ENCODE measurements at places on chromosomes 1 and 21.

DNA sequence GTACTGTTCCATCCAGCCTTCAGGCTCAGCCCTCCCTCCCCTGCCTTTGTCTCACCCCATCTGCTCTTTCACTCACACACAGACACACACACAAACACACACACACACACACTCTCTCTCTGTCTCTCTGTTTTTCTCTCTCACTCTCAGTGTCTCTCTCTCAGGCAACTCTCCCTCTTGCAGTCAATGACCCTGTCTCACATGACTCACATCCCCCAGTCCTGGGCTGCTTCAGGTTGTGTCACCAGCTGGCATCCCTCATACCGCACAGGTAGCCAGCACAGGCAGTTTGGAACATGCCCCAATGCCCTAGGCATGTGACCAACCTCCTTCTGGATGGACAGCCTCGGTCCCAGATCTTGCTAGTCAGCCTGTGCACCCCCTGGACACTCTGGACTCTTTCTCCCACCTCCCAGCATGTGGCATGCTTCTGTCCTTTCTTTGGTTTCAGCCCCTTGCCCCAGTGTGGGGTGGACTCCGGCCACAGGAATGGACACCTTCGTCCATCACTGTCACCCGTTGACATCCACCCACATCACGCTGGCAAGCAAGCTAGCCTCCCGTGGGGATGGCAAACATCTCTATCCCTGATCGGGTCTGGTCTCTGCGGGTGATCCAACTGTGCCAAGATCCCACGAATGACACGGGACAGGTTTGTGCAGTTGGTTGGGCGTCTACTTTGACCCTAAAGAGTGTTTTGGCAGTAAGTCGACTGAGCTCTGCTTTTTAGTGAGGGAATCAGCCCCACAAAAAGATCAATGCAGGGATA is 23.4 kb upstream of the FCGR2A start:
- no peak for DNase-seq

DNA sequence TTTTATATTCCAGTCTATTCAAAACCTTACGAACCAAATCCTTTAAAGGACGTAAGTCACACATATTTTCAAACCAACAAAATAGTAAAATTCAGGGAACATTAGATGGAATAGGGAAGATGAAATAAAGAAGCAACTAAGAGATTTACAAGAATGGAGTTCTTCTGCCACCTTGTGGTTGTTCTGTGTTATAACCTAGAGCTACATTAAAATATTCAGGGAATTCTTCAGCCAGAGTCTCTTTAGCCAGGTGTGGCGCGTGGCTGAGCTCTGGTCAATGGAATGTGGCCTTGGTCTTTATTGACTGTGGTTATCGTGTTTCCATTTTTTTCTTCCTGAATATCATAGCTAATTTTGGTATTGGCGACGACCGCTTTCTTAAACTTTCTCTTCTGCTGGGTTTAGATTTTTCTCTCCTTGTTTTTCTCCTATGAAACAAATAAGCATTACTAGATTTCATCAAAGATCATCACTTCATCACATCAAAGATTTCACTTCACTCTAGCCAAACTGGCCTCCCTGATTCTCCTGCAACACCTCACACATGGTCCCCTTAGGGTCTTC is 221.3 kb downstream of the MRPL39 start:
- peak; percentile 72 for DNase-seq

GRCh38 chr1:228527596-228527995 is 40.4 kb downstream of the RNF187 start:
- peak; percentile 58 for DNase-seq

GRCh38 chr1:247409869-247410544 is 6.0 kb upstream of the NLRP3 start:
- DNase-seq = no peak

DNA sequence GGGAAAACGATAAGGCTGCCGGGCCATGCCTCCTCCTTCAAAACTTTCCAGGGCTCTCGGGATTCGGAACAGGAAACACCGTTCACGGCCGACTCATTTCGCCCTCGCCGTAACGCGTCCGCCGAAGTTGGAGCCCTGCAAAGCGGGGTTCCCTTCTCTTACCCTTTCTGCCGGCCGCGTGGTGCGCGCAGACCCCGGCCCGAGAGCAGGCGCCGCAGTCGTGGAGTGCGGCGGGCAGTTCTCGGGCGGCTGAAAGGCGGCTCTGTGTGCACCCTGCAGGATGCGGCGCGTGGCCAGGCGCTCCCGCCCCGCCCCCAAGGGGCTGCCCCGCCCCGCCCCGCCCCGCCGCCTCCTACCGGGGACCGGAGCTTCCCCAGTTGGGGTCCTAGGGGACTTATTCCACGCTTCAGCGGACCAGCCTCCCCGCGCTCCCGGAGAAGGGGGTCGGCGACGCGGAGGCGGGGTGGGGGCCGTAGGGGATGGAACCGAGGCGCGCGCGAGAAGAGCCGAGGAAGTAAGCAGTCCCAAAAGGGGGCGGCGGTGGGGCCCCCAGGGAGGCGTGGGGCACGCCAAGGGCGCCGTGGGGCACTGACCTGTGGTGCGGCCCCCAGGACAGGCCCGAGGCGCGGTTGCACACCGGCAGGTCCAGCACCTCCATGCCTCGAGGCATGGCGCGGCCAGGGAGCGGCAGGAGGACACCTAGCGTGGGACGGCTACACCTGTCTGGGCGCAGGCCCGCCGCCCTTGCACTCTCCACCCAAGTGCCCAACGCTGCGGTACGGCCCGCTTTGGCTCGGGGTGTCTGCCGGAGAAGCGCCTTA is at the start of gene MCOLN2:
Gene MCOLN2 (minus strand): TSS at position 268 of the 821 bp plus-strand sequence. CDS start 241 bp downstream, at position 27.
- DNase-seq = no peak

GRCh38 chr1:56525489-56526041 is 53.8 kb downstream of the PLPP3 start:
- DNase-seq = peak; percentile 49

GRCh38 chr1:56644919-56645676 is at the start of gene PRKAA2:
PRKAA2 (plus strand) TSS chr1:56645314; CDS start chr1:56645388, 74 bp downstream.
- DNase-seq = no peak

GRCh38 chr21:39288987-39289386 is 24.4 kb downstream of the BRWD1 start:
- DNase-seq = no peak

- no peak for DNase-seq
Observed at GRCh38 chr1:28680151-28680550, 11.6 kb downstream of the GMEB1 start.

GRCh38 chr1:169148472-169149252 is 42.2 kb downstream of the ATP1B1 start:
- DNase-seq = no peak

GRCh38 chr1:38217316-38217715 is 170.7 kb upstream of the POU3F1 start:
- DNase-seq = no peak

DNA sequence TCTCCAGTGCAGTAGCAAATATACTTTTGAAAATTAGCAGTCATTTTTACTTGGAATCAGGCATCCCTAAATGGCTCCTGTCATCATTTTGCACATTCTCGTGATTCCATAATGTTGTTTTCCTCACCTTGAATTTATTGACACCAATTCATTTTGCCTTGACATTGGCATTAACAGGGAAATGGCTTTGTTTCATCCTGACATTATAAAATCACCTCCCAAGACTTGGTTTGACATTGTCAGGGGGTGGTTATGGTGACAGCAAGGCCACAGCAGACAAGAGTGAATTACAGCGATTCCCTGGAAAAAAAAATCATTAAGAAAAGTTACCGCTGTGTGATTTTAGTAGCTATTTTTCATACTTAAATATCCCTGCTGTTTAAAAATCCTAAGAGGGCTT is 327.0 kb downstream of the NTNG1 start:
- DNase-seq = no peak

GRCh38 chr1:167430849-167431242 is 87.5 kb downstream of the CD247 start:
- DNase-seq = no peak

DNA sequence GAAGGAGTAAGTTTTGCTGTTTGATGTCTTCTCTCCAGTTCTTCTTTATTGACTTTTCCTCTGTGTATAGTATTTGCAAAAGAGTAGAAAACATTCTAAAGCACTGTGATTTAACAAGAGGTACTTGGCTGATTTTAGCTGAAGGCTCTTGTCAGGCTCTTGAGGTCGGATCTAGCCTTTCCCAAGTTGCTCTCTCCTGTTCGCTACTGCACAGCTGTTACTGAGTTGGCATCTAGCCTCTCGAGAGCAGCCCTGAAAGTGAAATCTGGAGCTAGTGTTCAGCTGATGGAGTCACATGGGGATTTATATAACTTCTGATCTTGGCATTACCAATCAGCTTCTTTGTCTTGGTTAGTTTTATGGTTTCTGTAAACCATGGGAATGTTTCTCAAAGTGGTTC is 193.1 kb downstream of the RYR2 start:
- DNase-seq = no peak

DNA sequence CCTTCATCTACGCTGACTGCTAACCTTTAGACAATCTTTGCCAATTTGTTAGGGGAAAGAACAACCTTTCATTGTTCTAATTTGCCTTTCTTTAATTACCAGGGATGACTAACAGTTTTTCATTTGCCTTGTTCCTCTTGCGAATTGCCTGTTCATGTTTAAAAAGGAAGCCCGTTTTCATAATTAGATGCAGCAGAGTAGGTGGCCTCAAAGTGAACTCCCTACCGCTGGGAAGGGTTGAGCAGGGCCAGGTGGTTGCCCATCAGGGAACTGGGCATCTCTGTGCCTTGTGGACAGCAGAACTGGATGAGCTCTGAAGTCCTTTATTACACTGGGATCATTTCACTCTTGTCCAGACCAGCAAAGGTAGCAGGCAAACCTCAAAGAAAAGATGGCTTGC is 59.0 kb downstream of the HIVEP3 start:
- DNase-seq = no peak

GRCh38 chr1:64844175-64844574 is 99.3 kb downstream of the RAVER2 start:
- DNase-seq = no peak

All from OCI-M1 (cell line).